ENCODE measurements at places on chromosomes 4 and X.

- no peak for DNase-seq
Observed at GRCh38 chrX:66017659-66018170, 22.2 kb downstream of the VSIG4 start.

GRCh38 chr4:38275331-38276100 is 315.3 kb downstream of the PTTG2 start:
- DNase-seq: no peak

- no peak for DNase-seq
Observed at GRCh38 chr4:95118497-95118896, 360.7 kb downstream of the BMPR1B start.

DNA sequence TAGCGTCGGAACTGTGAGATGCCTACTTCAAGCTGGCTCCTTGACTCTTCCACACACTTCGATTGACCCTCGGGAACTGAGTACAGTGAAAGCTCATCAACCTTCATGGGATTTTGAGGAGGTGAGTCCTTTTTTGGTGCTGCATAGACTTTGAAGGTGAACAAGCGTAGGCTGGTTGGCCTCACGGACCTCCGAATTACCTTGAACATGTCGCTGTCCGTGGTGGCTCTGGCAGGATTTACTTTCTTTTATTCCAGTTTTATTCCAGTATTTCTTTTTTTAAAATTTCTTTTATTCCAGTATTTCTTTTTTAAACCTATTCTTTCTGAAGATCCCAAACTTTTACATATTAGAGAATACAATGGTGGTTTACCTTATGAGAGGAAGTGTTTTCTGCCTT is 45.2 kb downstream of the YTHDC1 start:
- DNase-seq: no peak

DNA sequence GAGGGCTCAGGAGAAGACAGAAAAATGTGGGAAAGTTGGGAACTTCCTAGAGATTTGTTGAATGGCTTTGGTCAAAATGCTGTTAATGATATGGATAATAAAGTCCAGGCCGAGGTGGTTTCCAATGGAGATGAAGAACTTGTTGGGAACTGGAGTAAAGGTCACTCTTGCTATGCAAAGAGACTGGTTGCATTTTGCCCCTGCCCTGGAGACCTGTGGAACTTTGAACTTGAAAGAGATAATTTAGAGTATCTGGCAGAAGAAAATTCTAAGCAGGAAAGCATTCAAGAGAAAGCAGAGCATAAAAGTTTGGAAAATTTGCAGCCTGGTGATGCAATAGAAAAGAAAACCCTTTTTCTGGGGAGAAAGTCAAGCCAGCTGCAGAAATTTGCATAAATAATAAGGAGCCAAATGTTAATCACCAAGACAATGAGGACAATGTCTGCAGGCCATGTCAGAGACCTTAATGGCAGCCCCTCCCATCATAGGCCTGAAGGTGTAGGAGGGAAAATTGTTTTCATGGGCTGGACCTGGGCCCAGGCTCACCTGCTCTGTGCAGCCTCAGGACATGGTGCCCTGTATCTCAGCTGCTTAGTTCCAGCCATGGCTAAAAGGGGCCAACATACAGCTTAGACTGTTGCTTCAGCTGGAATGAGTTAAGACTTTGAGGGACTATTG is 203.8 kb downstream of the RELL1 start:
- no peak for DNase-seq

GRCh38 chr4:184430163-184430562 is 44.2 kb downstream of the IRF2 start:
- DNase-seq: no peak

Measured in left cardiac atrium (tissue), 4 donors.